Cardiac septum (tissue), 1 donor: ENCODE measurements at places on chromosomes 12 and 14. TPM values are rescaled to one million over a fixed set of nuclear protein-coding genes. Genes with fewer than 3 reads are reported as not detected.

- no peak for DNase-seq
Observed at GRCh38 chr12:117328556-117329100, 32.8 kb downstream of the NOS1 start.

DNA sequence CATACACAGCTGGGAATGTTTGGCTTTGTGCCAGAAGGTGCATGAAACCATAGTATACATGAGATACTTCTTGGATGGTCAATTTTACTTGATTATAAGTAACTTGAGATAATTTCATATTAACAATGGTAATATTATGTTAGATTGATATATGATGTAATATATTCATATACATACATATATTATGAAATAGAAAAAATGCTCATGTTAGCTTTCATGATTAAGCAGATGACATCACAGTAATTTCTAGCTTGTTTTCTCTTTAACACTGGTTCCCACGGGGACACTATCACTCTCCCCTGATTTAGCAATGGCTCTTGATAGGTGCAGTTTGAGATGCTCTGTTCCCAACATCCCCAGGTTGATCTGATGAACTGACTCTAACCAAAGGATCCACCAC is 35.4 kb upstream of the NTF3 start:
- DNase-seq = no peak

DNA sequence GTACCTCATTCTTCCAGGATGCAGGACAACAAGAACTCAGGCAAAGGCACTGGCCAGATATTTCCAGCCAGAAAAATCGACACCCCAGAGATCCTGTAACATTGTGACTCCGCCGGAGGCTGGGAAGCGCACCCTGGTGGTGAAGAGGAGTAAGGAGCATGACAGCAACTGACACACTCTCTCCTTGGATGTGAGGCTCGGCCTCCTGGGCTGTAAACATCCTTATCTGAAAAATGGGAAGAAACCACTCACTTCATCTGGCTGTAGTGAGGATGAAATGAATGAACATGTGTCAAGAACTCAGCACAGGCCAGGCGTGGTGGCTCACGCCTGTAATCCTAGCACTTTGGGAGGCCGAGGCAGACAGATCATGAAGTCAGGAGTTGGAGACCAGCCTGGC is 27.5 kb downstream of the TCHP start:
- no peak for DNase-seq

Gene TMTC2
- total RNA-seq = 2.9 TPM

DNA sequence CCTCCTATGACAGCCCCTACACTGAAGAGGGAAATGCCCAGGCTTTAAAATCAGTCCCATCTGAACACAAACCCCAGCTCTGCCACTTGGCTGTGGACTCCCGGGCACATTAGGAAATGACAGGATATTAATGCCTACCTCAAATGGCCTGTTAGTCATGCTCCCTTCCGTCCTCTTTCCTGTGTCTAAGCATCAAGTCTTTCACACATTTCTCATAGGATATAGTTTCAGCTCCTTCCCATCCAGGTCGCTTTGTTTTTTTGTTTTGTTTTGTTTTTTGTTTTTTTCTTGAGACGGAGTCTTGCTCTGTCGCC is 16.1 kb downstream of the PLEK2 start:
- no peak for DNase-seq

GRCh38 chr12:113242026-113242418 is 20.8 kb downstream of the TPCN1 start:
- no peak for DNase-seq

DNA sequence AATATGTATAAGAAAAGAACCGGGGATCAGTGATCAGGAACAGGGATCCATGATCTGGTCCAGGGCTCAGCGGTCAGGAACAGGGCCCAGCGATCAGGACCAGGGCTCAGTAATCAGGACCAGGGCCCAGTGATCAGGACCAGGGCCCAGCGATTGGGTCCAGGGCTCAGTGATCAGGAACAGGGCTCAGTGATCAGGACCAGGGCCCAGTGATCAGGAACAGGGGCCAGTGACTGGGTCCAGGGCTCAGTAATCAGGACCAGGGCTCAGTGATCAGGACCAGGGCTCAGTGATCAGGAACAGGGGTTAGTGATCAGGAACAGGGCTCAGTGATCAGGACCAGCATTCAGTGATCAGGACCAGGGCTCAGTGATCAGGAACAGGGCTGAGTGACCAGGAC is 56.3 kb downstream of the TMEM121 start:
- no peak for DNase-seq

- no peak for DNase-seq
Observed at GRCh38 chr12:5745251-5745888, 199.7 kb downstream of the ANO2 start.

DNA sequence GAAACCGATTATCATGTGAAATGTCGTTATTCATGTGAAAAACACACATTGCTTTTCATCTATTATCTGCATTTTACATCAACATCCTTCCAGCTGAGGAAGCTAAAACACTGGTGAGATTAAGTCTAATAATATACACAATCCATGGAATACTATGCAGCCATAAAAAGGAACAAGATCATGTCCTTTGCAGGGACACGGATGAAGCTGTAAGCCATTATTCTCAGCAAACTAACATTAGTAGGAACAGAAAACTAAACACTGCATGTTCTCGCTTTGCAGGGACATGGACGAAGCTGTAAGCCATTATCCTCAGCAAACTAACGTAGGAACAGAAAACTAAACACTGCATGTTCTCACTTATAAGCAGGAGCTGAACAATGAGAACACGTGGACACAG is 18.3 kb downstream of the KICS2 start:
- no peak for DNase-seq
